Suppressor macrophage (primary cell): ENCODE measurements at places on chromosomes 7 and 10.

DNA sequence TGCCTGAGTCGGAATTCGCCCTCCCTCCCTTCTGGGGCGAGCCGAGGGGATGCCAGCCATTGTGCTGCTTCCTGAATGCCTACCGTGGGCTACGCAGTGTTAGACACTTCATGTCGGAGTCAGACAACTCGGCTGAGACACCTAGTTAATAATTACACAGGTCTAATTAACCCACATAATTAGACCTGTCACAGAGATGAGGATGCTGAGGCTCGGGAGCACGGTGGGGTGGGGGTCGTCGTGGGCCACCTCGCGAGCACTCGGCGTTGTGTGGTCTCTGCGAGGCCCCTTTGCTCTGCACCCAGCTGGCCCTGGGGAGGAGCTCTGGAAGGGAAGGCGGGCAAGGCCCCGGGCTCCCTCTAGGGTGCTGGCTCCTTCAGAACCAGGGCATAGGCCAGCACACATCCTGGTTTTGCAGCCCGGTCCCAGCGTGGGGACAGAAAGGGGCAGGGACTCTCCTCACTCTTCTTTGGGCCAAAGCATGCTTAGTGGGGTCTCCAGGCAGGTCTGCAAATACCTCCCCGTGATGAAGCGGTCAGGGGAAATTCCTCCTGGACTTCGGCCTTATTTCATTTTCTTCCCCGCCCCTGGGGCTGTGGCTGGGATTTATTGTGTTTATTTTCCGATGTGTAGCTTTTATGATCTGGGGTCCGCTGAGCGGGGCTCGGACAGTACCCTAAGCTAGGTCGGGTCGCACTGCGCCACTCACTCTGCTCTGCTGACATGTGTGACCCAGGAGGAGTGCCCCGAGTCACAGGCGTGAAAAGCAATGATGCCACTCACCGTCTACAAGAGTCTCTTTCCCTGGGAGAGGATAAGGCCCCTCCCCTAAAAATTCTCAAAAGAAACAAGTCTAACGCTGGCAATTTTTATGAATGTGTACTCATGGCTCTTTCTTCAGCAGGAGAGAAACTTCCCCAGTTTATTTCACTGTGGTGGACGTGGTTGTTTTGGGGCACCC, 4.9 kb upstream of the FOXL3 start:
- no peak for DNase-seq

DNA sequence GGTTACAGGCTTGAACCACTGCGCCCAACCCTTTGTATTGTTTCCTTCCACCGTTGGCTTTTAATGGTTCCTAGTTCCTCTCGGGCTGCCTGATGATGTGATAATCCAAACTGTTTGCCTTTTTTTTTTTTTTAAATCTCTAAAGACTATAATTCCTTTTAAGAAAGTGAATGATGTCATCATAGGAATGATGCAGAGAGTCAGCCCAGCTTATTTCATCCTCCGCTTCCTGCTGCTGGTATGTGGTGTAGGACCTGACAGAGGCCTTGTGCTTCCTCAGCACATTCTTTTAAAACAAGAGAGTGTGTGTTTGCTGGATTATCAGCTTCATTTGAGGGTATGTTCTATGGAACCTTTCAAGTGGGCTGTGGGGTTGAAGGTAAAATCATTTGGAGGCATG, 241.4 kb downstream of the LRMDA start:
- DNase-seq, result peak; percentile 30

- DNase-seq, result peak; percentile 88
Measured at GRCh38 chr10:29734962-29735627, 100.3 kb upstream of the SVIL start.

DNA sequence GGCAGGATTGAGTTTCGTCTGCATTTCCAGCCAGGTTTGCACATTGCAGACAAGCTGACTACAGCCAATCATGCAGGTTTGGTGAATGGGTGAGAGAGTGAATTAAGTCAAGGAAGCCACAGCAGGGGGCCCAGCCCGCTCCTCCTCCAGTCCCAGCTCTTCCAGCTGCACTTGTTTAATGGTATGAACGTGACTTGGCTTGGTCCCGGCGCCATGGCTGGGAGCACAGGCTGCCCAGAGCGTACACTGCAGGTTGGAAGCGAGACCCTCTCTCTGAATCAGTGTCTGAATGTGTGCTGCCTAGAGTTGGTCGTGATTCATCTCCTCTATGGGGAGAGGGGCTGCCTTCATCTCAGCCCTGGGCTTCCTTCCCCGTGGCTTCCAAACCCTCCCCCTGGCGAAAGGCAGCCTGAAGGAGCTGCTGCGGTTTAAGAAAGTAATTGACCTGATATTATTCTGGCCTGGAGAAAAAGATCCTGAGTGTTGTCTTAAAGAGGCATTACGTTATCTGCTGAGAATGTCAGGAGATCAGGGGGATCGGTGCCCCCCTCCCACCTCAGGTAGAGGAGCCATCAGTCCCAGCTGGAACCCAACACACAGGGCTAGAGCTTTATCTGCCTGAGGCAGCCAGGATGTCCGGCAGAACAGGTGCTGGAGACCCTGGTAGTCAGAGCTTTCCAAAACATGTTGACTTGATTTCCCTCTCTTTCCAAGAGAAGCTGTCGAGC, 132.1 kb downstream of the COL26A1 start:
- no peak for DNase-seq

- DNase-seq, result peak; percentile 53
Measured at GRCh38 chr10:84715911-84716310, 387.5 kb downstream of the CCSER2 start.

DNA sequence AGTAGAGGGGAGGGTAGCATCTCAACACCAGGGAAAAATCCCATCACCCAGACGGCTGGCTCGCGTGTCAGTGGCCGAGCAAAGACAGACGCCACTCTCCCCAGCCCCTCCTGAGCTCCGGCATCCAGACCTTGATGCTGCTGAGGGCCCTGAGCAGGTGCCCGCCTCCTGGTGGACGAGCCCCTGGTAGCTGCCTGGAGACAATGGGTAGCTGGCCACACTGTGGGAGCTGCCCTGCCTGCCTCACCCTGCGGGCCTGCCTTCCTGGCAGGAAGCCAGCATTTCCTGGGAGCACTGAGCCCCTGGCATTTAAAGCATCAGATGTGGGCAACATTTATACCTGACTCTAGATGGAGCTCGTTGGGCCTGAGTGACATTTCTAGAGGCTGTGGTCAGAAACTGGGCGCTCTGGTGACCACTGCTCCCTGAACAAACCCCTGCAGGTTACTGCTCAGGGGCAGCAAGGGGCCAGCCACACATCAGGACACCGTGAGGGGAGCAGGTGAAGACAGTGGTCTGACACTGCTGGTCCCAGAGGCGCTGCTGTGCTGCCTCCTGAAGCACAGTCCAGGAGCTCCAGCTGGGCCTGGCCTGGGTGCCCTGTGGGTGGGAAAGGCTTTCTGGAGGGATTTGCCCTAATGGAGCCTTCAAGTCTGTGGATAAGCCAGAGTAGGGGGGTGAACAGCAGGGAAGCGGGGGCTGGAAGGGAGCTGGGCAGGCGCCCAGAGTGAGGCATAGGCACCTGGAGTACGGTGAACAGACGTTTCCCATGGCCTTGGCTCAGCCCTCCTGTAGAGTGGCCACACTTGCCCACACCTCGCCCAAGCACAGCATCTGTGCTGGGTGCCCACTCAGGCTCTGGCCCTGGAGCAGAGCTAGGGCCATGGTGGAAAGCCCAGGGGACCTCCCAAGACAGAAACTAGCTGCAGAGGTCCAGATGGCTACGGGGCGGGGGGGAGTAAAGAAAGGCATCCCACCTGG, 138.7 kb downstream of the MAPK8 start:
- no peak for DNase-seq

- DNase-seq, result no peak
Measured at GRCh38 chr7:31307972-31308371, 32.6 kb downstream of the NEUROD6 start.

DNA sequence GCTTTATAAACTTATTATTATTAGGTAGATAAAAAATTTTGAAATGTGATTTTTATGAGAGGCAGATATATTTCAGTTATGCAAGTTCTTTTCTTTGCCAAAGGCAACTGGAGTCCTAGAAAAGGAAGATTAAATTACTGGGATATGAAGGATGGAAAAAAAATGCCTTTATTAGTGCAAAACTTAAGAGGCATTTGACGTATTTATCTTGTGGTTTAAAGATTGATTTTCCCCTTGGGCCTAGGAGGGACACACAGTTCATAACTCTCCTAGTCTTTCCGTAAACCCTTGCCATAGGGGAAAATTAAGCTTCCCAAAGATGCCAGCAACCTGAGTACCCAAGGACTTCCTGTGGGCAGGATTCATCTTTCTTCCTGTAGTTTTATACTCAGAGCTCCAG, 3.1 kb upstream of the STEAP4 start:
- DNase-seq, result no peak

DNA sequence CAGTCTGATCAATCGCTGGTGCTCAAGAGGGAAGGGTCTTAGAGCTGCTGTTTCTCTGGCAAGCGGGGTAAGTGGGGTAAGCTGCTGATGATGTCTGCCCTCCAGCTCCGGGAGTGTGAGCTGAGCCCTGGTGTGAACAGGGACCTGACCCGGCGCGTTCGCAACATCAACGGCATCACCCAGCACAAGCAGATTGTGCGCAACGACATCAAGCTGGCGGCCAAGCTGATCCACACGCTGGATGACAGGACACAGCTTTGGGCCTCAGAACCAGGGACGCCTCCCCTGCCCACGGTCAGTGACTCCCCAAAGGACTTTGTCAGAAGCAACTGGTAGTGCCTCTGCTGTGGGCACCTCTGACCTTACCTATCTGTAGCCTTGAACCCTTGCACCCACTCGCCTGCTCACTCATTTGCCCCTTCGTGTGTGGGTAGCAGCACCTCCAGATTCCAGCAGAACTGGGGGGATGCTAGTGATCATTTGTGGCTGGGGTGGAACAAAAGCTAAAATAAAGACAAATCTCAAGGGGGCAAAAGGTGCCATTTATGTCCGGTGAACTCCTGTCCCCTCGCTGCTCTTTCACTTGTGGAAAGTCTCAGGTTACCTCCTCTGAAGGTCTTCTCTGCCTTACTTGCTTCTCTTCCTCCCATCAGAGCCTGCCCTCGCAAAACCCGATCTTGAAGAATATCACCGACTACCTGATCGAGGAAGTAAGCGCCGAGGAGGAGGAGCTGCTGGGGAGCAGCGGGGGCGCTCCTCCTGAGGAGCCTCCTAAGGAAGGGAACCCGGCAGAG, 3.2 kb downstream of the UFSP1 start:
- DNase-seq, result no peak
